Lung (tissue), 17 donors: ENCODE measurements at places on chromosomes 7 and 10.

DNA sequence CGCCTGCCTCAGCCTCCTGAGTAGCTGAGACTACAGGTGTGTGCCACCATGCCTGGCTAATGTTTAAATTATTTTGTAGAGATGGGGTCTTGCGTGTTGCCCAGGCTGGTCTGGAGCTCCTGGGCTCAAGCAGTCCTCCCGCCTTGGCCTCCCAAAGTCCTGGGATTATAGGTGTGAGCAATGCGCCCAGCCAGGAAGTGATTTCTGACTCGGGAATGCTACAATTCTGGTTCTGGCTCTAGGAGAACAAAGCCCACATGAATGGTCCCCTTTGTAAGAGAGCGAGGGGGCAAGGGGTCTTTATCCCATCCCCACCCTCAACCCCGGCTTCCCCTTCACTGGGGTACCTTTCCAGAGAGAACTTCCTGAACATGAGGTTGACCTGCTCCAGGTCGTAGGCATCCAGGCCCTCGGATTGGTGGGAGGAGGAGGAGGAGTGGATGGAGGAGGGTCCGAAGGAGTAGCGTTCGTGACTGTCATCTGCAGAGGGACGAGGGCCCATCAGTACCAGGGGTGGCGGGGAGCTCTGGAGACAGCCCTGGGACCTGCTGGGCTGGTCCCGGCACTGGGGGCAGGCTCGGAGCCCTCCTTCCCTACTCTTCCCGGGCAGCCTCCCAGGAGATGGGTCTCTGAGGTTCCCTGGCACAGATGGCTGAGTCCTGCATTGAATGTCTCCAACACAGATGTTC is 79.9 kb upstream of the GNA12 start:
- no peak for DNase-seq

- no peak for DNase-seq
These were observed 25.6 kb downstream of the PLAC9 start for GRCh38 chr10:80158126-80158525.

DNA sequence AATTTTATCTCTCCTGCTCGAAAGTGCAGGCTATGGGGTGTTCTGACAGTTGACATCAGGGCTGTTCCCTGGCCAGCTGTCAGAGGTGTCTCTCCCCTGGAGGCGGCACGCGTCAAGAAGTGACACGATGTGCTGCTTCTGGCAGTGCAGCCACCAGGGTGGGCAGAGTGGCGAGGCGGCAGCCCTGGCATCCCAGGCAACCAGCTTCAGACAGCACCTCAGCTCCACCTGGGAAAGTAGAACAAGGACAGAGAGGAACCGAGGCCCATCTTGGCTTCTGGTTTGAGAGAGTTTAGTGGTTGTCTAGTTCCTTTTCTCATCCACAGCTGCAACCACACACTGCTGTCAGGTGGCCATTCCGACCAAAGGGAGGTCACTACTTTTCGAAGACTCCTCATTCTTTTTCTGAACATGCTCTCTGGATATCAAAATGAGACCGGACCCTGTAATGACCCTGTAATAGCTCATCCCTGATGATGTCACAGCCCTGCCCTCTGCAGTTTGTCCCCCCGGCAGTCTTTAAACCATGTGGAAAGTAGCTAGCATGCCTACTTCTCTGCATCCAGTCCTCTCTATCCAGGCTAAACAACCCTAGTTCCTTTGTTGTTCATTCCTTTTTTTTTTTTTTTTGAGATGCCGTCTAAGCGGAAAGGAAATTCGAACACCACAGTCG is 381.0 kb upstream of the NRP1 start:
- peak; percentile 44 for DNase-seq

- DNase-seq, result no peak
These were observed 217.1 kb downstream of the FAM107B start for GRCh38 chr10:14557567-14557966.

DNA sequence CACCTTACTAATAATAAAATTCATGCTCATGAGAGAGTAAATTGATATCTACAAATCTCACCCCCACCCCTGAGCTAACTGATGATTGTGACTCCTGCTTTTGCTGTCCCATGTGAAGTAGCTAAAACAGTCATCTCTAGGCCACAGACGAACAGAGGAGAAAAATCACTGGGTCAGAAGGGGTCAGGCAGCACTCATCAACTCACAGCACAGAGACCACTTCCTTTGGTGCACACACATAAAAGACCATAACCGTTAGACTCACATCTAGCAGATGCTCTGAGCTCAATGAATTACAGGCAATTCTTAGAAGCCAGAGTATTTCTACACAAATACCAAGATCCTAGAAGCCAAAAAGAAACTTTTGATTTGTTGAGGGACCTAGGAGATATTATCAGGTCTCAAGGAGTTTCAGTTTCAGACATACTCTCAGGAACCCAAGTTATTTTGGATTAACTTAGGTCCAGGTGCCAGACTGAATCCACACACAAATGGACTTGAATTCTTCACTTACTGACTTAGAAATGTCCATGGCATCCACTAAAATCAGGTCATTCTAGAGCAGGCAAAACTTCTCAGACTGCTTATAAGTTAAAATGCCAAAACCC is 65.0 kb upstream of the TES start:
- DNase-seq, result no peak

DNA sequence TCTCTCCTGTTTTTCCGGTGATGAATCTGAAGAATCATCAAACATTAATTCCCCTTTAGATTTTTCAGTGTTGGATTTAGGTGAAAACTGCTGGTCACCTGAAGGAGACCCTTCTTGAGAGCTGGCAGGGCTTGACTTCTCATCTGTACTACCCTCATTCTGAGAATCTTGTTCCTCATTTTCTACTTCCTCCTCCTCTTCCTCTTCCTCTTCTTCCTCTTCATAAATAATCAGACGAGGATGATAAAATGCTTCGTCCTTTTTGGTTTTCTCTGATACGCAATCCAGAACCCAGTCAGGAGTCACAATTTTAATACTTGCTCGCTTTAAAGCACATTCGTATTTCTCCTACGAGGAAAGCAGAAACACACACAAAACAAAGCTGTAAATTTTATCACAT is 26.9 kb downstream of the PAXIP1 start:
- no peak for DNase-seq

- DNase-seq, result no peak
These were observed 25.1 kb downstream of the TBXAS1 start for GRCh38 chr7:139854124-139854511.

- no peak for DNase-seq
These were observed 16.7 kb upstream of the ABCC2 start for GRCh38 chr10:99765672-99766301.

GRCh38 chr10:88178758-88179157 is 315.3 kb downstream of the PTEN start:
- DNase-seq, result no peak

DNA sequence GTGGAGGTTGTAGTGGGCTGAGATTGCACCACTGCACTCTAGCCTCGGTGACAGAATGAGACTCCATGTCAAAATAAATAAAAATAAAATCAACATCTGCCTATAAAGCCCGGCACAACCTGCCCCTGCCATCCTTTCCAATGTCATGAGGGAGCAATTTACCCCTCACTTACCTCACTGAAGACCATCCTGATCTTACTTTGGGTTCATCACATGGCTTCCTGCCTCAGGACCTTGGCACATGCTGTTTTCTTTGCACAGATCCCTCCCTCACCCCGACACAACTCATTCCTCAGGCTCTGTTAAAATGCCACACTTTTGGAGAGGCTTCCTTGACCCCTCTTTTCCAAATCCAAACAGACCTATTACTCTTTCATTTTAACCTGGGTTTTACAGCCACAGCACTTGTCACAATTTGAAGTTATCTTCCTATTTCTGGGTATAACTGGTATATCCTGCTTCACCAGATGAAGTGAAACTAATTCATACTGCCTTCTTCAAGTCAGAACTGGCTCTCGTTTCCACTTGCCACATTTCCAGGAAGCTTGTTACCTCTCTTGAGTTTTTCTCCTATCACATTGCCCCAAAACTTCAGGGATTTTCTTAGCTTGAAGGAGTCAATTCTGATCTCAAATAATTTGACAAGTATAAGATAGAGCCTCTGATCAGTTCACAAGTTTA is 69.3 kb upstream of the PARD3 start:
- DNase-seq, result no peak

- no peak for DNase-seq
These were observed 336.2 kb downstream of the CDC14C start for GRCh38 chr7:49260538-49260937.

DNA sequence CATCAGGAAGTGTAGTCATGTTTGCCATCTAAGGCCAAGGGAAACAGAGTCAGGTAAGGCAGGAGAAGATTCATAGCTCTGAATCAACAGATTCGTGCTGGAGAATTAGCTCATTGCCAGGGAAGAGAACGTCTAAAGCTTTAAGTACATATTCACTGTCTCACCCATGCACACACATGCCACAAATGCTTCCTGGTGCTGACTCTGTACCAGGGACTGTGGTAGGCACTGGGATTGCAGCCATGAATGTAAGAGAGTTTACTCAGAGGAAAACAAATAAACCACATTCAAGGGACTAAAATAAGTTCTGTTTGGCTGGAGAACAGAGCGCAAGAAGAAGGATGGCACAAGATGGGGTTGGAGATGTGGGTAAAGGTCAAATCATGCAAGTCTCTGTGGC is 89.8 kb upstream of the HPS1 start:
- no peak for DNase-seq

- DNase-seq, result no peak
These were observed 49.0 kb downstream of the LRMDA start for GRCh38 chr10:75480374-75480773.

DNA sequence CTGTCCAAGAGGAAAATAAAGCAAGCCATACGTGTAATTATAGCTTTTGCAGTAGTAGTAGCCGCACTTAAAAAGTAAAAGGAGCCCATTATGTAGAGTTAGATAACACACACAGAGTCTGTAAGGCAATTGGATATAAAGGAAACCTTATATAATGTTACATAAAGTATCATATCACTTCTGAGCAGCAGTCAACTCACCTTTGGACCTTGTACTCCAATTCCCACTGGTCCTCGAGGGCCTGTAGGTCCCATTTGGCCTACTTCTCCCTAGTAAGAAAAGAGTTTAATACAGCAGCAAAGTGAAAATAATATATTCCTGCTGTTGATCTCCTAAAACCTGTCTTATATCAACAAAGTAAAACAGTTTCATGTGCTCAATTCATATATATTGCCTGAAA is 83.6 kb downstream of the COL28A1 start:
- DNase-seq, result no peak

DNA sequence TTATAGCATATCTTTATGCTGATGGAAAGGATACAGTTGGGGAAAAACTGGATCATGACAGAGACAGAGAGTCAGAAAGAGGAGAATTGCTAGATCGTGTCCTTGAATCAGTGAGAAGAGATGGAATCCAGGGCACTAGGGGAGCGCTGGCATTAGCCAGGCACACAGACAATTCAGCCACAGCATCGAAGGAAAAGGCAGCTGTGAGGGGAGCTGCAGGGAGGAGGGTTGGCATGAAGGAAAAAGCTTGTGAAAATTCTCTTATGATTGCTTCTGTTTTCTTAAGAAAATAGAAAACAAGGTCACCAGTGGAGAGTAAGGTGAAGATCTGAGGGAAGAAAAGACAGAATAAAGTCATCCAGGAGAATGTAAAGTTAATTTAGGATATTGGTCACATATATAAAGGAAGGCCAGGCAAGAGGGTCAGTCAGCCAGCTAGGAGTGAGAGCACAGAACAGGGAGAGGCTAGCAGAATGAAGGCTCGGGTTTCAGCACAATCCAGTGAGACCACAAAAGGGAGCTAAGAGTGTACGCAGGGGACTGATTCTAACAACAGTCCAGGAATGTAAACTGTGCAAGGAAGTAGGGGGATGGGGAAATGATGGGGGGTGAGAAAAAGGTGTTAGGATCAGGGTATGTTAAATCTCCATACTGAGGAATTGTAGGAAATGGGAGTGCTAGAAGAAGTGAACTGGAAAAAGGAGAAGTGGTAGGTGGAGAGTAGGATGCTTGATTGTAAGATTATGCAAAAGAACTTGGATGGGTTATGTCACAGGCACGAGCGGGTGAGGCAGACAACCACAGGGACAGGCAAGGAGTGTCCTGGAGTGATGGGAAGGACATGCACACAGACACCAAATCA is 112.0 kb downstream of the RNF32 start:
- DNase-seq, result peak; percentile 50

DNA sequence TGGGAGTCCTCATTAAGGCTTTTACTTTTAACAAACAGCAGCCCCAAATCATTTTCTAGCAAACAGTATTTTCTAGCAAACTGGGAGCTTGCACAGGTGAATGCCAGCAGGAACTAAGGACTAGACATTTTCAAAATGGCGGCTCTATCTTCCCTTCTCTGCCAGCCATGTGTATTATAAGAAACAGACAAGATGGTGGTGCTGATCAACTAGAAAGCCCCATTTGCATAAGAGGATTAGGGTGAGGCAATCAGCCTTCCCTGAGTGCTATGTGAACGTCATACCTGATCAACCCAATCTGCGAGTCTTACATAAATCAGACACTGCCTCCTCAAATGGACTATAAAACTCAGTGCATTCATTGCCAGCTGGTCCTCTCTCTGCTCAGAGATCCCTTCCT is 479.6 kb downstream of the IPMK start:
- no peak for DNase-seq

DNA sequence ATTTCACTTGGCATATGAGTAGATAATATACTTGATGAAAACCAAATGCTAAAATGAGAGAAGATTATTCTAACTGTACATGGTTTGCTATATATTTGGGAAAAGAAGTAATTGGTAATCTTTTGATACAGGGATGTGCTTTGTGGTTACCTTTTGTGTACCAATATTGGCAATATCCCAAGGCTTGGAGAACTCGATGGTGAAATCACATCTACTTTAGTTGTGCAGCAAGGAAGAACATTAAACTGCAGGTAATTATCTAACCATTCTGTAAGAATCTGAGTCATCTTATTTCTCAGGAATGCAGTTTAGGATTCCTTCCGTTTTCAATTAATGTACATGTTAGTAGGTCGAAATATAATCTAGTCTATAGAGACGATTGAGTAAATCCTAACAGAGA is 64.1 kb downstream of the SRI start:
- no peak for DNase-seq

DNA sequence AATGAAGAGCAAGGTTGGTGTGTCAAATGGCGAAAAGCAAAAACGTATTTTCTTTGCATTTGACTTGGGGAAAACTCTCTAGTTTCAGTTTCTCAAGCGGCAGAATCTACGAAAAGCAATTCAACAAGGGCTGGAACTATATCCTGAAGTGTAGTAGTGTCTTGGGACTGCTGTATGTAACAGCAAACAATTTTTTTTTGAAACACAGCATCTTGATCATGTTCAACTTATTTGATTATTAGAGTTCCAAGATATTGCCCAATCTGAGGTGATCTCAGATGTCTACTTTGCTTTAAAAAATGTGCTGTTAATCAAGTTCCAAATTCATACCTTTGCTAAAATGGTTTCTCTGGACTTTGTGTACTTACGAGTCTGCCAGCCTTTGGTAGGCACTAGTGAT is 120.6 kb downstream of the ZWINT start:
- DNase-seq, result no peak

- DNase-seq, result no peak
These were observed 13.2 kb downstream of the LAMB1 start for GRCh38 chr7:107989618-107990373.

GRCh38 chr7:50953820-50954219 is 171.1 kb upstream of the GRB10 start:
- DNase-seq, result no peak
